ENCODE measurements at places on chromosomes 16 and 17.
A peak's percentile ranks its signal among the peaks of the same experiment; 100 is the strongest.

GRCh38 chr16:47949276-47949675, 206.5 kb downstream of the ABCC12 start:
- DNase-seq = no peak

DNA sequence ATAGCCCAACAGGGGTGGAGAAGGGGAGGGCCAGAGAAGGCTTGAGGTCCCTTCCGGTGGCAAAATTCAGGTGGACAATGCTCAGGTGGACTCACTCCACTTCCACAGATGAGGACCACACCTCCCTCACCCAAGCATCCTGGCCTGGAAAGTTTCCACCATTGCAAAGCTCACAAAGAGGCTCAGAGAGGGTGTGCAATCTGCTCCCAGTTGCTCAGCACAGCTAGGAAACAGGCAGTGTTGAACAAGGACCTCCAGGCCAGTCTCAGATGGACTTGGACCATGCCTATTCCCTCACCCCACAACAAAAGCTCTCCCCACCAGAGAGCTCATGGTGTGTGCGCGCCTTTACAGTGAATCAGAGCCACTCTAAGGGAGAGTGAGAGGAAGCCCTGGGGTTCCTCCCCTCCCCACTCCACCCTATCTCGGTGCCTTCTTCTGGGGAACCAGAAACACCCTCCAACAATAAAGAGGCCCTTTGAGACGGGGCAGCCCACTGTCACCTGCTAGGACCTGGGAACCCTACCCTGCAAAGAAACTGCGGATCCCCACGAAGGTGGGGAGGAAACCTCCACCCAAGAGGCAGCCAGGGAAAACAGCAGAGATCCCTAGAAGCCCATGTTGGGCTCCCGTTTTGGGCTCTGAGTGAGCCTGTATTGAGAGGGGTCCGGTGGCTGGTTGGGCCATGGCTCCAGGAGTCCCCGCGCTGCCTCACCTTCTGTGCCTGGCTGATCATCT, 1.6 kb downstream of the FAM83G start:
- no peak for DNase-seq

GRCh38 chr17:10050597-10051101, 145.6 kb upstream of the RCVRN start:
- no peak for DNase-seq

- no peak for DNase-seq
Measured at GRCh38 chr17:12034538-12034937, 13.9 kb downstream of the MAP2K4 start.

DNA sequence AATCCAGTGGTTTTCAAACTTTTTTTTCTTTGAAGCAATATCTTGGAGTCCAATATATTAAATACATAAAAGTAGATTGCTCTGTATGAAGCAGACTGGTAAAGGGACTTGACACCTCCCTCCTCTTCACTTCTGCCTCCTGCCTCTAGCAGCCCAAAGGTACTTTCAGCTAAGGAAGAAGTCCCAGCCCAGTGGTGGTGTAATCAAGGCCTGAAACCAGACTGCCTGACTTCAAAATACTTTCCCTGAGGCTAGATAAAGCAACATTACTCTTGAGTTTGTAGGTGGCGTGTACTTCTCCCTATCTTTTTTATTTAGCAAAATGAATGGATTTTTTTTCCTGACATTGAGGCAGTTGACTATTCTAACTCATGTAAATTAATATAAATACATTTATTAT, 122.4 kb upstream of the TMEM97 start:
- DNase-seq = no peak

DNA sequence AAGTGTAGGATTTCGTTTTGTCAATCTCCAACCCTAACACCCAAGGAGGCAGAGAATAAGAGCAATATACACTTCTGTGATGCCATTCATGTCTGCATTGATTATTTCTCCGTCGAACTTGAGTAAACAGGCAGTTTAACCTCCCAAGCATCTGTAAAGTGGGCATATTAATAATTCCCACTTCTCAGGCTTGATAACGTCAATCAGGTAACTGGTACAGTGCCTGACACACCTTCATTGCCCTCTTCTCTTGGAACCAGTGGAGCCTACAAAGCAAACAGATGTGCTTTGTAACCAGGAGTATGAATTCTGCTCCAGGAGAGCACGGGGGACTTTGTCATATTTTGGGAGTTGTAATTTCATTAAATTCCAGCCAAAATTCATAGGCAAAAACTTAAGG, 32.5 kb upstream of the PLCG2 start:
- DNase-seq = no peak

- no peak for DNase-seq
Measured at GRCh38 chr17:63645775-63646487, 23.7 kb downstream of the MAP3K3 start.

- DNase-seq = no peak
Measured at GRCh38 chr17:50059256-50059655, 3.3 kb downstream of the ITGA3 start.

GRCh38 chr17:7988750-7989178, 13.7 kb upstream of the GUCY2D start:
- DNase-seq = peak; percentile 14

DNA sequence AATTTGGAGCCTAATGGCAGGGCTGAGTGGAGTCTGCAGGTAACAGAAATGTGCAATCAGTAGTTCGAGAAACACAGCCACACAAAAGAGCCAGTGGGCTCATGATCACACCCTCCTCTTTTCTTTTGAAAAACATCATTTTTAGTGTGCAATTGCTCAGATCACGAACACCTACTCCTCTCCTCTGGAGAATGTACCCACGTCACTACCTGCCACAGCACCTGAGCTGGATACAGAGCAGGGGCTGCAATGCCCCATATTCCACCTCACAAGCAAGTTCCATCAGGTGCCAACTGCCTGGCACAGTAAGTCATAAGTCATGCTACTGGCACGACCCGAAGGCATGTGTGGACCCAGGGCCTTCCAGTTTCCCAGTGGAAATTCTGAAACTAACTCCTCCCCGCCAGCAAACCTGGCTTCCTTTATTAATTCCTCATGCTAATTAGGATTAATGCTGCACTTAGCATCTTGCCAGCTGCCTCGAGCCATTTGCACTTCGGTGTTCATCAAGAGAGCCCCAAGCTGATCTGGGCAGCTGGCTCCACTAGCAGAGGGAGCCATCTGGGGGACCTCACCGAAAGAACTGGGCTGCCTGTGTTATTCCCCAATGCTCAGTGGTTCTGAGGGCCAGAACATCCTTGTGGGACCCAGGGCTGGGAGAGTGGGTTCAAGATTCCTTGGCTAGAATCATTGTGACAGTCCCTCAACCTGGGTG, 2.4 kb downstream of the CACNG4 start:
- DNase-seq = no peak

DNA sequence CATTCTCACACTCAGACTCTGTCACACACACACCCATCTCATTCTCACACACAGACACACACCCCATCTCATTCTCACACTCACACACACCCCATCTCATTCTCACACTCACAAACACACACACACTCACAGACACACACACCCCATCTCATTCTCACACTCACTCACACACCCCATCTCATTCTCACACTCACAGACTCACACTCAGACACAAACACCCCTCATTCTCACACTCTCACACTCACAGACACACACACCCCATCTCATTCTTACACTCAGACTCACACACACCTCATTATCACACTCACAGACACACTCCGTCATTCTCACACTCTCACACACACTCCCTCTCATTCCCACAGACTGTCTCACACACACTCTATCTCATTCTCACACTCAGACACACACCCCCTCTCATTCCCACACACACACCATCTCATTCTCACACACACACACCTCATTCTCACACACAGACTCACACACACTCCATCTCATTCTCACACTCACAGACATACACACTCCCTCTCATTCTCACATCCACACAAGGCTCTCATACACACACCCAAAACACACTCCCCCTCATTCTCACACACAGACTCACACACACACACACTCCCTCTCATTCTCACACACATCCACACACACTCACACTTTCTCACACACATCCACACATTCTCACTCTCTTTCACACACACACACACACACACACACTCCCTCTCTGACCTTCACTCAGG, 2.9 kb downstream of the ASGR1 start:
- DNase-seq = no peak

DNA sequence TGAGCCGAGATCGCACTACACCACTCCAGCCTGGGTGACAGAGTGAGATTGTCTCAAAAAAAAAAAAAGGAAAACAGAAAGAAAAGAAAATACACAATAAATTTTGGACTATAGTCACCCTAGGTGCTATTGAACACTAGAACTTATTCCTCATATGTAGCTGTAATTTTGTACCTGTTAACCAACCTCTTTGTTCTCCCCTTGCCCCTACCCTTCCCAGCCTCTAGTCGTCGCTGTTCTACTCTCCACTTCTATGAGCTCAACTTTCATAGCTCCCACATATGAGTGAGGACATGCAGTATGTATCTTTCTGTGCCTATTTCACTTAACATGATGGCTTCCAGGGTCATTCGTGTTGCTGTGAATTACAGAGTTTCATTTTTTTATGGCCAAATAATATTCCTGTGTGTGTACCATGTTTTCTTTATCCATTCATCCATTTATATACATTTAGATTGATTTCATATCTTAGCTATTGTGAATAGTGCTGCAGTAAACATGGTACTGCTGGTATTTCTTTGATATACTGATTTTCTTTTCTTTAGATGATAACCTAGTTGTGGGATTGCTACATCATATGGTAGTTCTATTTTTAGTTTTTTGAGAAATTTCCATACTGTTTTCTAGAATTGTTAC, 28.3 kb downstream of the VPS35L start:
- peak; percentile 17 for DNase-seq

All from activated naive CD4-positive, alpha-beta T cell treated with Interleukin-2 at 50 U/mL for 16 hours (primary cell).